CD4-positive, alpha-beta T cell treated with Interleukin-17A for 1 hour (primary cell): ENCODE measurements at places on chromosomes 6 and 20.

GRCh38 chr6:24324617-24325016, 33.2 kb downstream of the DCDC2 start:
- no peak for DNase-seq

DNA sequence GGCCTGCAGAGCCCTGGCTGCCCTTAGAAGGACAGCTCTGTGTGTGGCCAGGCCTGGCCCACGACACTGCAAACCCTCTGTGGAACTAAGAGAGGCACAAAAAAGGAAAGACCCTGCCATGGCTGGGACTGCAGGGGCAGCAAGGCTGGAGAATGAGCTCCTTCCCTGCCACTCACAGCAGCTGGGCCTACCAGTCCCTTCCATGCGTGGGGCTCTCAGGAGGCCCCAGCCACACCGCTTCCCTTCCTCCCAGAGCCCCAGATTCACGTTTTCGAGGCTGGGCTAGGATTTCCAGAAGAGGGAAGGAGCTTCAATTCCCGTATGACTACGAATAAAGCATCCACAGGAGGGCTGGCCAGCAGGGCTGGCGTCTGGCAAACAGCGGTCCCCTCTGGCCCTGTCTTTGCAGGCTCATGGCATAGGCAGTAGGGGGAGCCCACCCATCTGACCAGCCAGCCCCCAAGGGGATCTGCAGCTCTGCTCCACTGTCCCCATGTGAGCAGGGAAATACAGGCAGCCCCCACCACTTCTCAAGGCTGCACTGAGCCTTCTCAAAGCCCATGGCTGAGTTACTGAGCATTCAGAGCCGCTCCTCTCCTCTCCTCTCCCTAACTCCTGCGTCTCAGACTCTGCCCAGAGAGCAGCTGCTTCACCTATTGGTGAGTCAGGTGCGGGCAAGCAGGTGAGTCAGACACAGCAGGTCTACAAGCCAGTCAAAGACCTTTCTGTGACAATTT, 53.1 kb downstream of the NINL start:
- DNase-seq: no peak

DNA sequence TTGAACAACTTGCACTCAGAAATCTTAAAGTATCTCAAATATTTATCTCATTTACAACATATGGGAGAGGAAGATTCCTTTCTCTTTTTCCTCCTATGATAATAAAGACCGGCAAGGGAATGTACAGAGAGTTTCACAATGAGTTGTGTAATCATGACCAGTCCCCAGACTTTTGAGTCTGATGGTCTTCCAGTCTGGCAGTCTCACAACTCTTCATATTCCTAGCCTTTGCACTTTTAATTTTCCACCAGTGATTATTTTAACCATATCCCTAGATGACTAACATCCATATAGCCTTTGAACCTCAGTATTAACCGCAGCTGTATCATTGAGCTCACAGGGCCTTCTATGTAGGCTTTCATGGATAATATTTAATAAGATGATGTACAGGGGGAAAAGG, 278.5 kb downstream of the KHDC1L start:
- DNase-seq: no peak

- no peak for DNase-seq
Measured at GRCh38 chr6:134961366-134961765, 11.5 kb upstream of the ALDH8A1 start.

GRCh38 chr20:49882171-49882970, 33.0 kb downstream of the SPATA2 start:
- no peak for DNase-seq

DNA sequence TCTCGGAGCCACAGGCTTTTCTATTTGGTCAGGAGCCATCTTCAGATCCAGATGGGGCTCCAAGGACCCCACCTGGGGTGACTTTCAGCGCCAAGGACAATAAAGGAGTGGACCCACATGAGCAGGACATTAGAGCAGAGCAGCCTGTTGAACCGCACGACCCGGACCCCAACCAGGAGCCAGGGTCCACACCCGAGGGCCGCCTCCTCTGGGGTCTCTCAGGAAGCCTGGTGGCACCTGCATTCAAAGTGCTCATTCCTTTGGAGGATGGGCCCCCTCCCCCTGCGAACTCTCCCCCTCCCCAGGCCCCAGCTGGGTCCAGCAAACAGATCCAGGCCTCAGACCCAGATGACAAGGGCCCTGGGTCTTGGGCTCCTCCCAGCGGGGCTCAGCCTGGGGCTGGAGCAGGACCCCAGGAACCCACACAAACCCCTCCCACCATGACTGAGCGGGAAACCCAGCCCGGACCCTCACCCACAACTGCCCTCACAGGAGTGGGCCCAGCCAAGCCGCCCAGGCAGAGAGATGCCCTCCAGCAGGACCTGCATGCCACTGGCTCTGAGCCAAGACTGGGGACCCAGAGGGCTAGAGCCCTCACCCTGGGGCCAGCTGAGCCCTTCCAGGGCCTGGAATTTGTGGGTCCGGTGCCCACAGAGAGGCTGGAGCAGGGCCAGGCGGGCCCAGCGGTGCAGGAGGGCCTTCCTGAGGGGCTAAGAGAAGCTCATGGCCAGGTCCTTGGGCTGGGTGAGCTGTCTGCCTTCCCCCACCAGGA, 23.9 kb downstream of the RAB44 start:
- no peak for DNase-seq

DNA sequence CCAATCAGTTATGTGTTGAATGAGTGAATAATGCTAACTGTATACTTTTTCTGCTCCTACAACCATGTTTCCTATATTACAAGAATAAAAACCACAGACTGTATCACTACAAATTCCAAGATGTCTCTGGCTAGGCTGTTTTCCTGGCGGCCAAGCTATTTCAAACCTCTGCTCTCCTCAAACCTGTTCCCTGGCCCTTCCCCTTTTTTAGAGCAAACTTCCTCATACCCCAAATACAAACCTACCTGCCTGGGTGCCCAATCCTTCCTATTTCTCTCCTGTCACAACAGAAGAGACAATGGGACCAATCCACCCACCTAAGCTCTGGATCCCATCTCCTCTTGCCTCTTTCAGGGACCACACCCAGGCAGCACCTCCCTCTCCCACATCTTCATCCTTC, 7.5 kb downstream of the TOMM34 start:
- no peak for DNase-seq

- no peak for DNase-seq
Measured at GRCh38 chr6:1633366-1634021, 23.8 kb downstream of the FOXC1 start.

- DNase-seq: no peak
Measured at GRCh38 chr20:51286758-51287157, 255.8 kb downstream of the NFATC2 start.
